ENCODE measurements at places on chromosomes 6 and 20.

GRCh38 chr6:93327857-93328256 is 91.5 kb downstream of the EPHA7 start:
- no peak for DNase-seq

- DNase-seq, result no peak
These were observed 9.9 kb downstream of the VNN1 start for GRCh38 chr6:132703936-132704335.

DNA sequence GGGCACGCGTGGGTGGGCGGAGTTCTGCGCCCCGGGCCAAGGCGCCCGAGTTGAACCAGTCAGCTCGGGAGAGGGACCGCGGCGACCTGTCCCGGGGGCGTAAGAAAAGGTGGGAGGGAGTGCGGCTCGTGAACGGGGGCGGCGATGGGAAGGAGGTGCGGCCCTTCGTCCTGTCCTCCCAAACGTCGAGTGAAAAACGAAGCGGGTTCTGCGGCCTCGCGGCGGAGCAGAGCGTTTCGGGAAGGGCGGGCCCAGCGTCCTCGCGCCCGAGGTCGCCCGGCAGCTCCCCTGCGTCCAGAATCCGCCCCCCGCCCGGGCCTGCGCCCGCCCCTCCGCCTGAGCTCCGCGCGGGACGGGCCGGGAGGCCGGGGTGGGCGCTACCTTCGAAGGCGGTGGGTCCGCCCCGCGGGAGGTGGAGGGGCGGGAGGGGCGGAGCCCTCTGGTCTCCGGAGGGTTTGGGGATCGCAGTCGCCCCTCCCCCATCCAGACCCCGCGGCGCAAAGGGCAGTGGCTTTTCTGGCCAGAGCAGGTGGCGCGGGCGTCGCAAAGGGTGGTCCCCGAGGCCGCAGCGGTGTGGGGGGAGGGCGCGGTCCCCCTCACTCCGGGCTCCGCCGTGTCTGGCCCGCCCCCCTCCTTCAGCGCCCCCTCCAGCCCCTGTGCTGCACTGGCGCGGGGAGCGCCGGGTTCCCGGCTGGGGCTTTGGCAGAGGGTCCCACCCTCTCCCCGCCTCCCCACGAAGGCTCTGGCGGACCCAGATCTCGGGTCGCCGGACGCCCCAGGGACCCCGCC is 838 bp downstream of the STMN3 start:
- DNase-seq, result no peak

GRCh38 chr6:118630923-118631322 is 20.5 kb downstream of the CEP85L start:
- no peak for DNase-seq

DNA sequence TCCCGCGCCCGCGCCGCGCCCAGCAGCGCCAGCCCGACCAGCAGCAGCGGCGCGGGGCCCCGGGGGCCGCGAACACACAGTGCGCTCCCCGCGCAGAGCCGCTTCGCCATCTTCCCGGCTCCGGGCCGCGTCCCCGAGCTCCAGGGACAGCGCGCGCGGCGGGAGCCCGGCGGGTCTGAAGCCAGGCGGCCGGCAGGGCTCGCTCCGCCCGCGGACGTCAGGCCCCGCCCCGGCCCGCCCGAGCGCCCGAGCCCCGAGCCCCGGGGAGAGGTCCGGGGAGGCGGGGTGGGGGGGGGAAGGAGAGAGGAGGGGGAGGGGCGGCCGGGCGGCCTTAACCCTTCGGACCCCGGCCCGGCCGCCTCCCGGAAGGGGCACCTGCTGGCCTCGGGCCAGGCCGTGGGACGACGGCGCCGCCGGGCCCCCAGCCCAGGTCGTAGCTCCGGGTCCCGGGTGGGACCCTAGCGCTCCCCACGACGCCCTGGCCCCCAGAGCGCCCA is at the start of gene LAMA5:
TSS of gene LAMA5 (minus strand) at position 177 of the 497 bp plus-strand sequence. CDS start at position 110, 67 bp downstream.
- DNase-seq, result no peak

DNA sequence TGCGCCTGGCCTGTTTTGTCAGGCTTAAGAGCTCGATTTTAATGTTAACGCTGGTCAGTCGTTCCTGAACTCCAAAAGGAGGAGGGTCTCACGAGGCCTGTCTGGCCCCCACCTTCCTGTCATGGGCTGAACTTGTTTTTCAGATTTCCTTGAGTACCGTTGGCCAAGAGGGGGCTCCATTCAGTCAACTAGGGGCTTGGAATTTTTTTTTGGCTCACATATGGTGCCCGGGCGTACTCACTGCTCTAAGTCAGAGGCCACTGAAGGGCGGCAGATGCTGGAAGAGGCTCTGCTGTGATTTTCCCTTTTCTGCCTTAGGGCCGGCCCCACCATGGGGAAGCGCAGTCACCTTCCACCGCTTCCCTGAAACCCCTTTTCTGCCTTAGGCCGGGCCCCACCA is 6.9 kb upstream of the BIRC7 start:
- DNase-seq, result no peak

DNA sequence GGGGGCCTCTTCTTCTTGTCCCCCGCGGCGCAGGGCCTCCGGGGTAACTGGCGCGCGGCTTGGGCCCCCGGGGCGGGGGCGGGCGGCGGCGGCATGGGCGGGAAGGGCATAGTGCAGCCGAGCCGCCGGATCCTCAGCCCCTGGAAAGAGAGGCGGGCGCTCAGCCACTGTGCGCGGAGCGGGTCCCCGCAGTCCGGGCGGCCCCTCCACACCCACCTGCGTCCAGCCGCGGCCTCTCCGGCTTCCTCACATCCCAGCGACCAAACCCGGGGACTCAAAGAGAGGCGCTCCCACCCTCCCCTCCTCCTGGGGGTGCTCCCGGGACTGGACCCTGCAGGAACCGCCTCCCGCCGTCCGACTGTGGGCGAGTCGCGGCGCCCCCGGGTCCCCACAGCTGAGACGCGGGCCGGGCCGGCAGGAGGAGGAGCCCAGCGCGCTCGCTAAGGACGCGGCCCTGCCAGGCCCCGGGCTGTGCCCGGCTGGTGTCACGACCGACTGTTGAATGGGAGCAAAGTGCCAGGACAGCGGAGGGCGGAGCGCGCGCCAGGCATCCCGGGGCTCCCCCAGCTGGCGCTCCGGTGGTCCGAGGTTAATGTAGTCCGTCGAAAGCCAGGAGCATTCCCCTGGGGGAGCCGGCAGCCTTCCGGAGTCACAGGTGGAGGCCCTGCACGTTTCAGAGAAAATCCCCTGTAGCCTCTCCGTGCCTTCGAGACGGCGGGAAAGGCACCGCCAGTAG is at the start of gene PRR18:
TSS of gene PRR18 (minus strand) at position 360 of the 736 bp plus-strand sequence. CDS start at position 110, 250 bp downstream.
- DNase-seq, result no peak

DNA sequence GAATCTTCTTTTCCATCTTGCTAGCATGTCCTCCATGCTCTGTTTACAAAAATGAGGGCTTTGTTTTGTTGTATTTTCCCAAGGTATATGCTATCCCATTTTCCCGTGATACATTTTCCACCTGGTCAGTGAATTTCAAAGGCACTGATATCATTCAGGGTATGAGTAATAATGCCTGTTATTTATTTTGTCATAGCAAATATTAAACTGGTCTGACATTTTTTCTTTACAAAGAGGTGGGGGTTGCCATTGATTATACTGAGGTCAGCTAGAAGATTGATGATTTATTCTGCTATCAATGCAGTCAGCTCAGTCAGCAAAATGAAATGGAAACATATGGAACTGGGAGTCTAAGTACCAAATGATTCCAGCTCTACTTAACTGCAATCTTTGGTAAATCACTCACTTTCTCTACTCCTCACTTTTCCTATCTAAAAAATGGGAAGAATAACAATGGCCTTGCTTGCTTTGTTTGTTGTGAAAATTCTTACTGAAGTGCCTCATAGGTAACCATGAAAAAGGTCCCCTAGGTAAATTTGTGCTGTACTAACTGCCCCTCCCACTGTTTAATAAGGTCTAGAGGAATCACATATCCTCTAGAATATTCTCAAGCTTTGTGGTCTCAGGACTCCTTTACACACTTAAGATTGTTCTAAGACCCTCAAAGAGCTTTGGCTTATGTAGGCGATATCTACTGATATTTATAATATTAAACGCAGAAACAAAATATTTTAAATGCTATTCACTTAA is 64.0 kb downstream of the ARHGAP18 start:
- DNase-seq, result no peak

DNA sequence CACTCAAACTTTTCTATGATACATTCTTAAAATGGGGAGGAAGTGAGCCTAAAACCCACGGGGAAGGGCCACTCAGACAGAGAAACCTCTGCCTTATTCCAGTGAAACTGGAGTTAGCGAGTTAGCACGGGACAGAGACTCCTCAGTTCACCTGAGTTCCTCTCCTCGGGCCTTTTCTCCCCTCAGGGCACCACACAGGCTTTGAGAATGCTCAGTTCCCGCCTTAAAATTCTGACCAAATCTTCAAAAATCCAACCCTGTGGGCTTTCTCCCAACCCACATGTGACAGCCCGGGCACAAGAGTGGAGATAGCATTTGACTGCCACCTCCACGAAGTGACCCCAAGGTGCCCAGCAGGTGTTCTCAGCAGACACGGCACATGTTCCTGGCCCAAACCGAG is 204.3 kb downstream of the SMOC2 start:
- DNase-seq, result no peak

DNA sequence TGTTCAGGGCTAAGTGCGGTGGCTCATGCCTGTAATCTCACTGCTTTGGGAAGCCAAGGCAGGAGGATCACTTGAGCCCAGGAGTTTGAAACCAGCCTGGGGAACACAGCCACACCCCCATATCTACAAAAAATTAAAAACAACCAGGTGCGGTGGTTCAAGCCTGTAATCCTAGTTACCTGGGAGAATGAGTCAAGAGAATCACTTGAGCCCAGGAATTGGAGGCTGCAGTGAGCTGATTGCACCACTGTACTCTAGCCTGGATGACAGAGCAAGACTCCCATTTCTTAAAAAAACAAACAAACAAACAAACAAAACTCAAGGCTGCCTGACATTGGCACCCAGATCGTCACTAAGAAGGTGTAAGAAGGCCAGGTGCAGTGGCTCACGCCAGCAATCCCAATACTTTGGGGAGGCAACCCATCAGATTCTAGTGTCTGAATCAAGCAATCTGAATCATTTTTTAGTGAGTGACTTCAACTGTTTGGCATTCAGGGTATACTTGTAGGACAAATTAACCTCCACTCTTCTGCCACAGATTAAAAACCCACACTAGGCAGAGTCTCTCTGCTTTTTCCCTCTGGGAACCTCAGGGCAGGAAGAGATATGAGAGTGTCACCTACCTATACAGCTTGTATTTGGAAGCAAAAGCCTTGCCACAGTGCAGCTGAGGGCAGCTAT is 6.1 kb downstream of the PLAGL2 start:
- no peak for DNase-seq

DNA sequence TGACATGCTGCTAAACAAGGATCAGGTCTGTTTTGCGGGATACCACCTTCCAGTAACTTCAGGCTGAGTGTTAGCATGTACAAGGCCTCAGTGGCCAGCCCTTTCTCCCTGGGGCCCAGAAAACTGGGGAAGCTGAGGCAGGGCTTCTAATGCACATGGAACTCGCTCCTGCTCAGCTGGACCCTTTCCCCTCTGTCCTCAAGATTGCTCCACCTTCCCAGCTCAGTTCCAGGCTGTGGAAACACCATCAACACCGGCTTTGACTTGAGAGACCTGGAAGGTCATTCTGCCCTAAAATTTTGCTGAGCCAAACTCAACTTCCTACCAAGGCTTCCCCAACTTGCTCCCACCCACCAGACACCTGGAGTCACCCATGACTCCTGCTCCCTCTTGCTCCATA is 4.2 kb upstream of the BLCAP start:
- peak; percentile 19 for DNase-seq

DNA sequence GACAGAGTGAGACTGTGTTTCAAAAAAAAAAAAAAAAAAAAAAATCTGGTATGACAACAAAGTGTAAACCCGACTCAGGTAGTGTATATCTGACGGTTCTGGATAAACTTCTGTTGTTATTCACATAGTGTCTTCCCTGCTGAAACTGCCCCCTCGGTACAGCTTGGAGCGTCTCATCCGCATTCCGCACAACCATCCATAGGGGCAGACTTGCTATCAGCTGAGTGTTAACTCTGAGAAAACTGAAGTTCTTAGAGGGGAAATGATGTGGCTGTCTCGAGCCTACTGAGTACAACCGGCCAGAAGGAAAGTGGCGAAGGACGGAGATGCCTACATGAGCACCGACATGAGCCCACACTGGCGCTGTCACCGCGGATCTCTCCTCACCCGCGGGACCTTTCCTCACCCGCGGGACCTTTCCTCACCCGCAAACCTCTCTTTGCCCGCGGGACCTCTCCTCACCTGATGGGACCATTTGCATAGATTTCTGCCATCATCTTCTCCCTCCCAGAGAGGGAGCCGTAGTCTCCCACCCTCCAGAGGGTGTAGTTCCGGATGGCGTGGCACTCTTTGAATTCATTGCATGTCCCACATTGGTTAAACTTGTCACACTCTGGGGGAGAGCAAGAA is 9.8 kb downstream of the CTSZ start:
- no peak for DNase-seq

DNA sequence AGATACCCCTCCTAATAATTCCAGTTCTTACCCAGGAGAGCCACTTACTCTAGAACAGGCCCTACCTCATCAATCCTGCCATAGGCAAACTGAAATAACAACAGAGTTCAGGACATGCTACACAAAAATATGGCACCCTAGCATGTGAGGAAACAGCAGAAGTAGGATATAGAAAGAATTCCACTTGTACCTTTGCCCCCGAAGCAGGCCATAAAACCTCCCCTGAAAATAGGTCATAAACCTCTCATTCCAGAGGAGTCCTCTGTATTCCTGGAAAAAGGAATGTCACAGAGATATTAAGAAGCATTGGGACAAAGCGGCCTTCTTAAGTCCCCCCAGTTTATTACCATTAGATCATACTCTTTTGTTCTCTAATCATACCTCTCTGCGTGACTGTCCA is 504.3 kb upstream of the MARCKS start:
- DNase-seq, result no peak

DNA sequence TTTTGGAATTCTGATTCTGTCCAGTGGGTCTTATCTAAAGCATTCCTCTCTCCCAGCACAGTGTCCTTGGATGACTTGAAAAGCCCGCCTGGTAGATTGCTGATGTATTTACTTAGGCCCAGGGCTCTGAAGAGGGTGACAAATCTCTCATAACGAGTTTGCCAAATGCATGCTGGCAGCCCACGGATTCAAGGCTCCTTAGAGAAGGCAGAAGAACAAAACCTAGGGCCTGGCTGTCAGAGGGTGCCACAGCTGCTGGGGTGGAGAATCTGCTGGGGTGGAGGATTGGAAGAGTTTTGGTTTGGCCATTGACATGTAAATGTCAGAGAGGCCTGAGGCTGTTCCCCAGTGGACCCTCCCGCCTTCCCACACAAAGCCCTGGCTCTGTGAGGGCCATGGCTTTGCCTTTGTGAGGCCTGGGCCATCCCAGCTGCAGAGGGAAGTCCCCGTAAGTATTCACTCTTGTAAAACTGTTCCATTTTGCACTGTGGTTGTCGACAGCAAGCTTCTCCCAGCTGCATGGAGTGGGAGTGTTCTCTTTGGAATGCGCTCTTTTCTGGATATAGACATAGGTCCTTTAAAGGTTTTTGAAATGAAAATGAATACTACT is 50.3 kb downstream of the ANKRD6 start:
- DNase-seq, result no peak

Measured in activated CD8-positive, alpha-beta memory T cell treated with anti-CD3 and anti-CD28 coated beads, Interleukin-2, amount 10 ng/mL, durations not matched to agents 7 days and 5 days (primary cell).